ENCODE measurements at places on chromosomes 13 and 19.

DNA sequence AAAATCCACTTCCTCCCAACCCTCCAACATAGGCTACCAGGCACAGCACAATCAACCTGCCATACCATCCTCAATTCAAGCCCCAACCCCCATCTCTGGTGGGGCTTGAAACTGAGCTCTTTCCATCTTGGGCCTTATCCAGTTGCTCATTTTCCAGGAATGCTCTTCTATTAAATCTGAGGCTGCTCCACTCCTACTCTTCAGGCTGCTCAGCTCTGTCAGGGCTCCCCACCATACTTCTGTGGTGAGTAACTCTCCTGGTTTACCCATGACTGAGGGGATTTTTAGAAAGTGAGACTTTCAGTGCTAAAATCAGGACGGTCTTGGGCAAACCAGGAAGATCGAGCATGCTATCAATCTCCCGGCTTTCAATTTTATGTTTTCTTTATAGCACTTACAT is 512.8 kb downstream of the LMO7 start:
- no peak for DNase-seq

- no peak for DNase-seq
Measured at GRCh38 chr13:32316028-32316339, 676 bp downstream of the BRCA2 start.

DNA sequence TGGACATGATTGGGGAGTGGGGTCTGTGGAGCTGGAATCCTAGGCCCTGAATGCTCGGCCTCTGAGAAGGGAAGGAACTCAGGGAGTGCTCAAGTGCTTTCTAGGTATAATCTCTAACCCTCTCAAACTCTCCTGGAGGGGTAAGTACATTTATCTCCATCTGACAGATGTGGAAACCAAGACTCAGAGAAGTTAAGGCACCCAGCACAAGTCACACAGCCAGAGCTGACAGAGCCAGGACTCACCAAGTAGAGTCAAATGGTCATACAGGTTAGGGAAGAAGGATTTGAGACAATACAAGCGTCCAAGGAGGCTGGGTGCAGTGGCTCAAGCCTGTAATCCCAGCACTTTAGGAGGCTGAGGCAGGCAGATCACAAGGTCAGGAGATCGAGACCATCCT is 12.9 kb upstream of the LYPD3 start:
- no peak for DNase-seq

DNA sequence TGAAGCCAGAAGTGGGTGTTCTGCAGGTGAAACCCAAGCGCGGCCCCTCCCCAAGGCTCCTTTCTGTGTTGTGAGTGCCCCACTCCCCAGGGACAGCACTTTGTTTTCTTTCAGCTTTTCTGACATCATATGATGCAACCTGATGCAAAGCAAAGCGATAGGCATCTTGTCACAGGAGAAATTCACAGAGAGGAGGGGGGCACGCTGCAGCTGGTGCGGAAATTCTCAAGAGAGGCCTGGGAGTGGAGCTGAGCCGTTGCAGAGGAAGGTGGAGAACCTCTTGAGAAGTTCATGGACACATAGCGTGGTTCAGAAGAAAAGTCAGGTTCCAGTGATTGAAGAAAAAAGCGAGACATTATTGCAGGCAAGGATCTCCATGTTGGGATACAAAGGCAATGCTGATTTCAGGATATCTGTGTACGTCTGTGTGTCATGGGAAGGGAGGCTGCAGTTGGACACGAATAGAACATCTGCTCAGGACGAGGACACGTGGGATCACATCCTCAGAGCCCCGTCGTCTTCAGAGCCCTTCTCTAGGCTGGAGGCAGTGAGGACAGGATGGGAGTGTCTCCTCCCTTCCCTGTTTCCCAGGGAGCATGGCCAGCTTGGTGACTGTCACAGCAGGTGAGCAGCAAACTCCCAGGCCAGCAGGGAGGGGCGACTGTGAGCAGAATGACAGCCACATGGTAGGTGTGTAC is 79.2 kb downstream of the IRS2 start:
- no peak for DNase-seq

- no peak for DNase-seq
Measured at GRCh38 chr19:41321600-41322270, 11.8 kb downstream of the CCDC97 start.

GRCh38 chr13:32581177-32581786 is 5.0 kb upstream of the PDS5B start:
- no peak for DNase-seq

- DNase-seq, result no peak
Measured at GRCh38 chr19:31962561-31962996, 382.8 kb upstream of the ZNF507 start.

Measured in esophagus muscularis mucosa (tissue), 4 donors.